Stimulated activated CD4-positive, alpha-beta T cell treated with anti-CD3 and anti-CD28 coated beads, Interleukin-15, amount 100 ng/mL, for 1 hour (primary cell): ENCODE measurements at places on chromosomes 1 and 21.

DNA sequence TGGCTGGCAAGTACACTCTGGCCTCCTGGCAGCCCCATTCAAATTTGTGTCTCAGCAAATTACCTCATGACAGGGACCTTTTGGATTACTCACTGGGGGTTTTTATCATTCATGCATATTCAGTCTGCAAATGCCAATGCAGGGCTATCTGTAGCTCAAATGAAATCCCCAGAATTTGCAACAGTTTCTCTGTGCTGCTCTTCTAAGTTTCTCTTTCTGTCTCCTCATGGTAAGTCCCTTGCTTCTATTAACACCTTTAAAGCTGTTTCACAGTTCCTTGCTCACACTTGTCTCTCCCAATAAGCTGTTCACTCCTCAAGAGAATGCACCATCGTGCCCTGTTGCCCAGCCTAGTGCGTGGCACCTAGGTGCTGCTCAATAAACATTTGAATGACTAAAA lies 3.3 kb upstream of the FAM78B start:
- no peak for DNase-seq

GRCh38 chr1:170067253-170067819 lies 7.2 kb downstream of the KIFAP3 start:
- no peak for DNase-seq

- DNase-seq, result no peak
Measured at GRCh38 chr1:1687846-1688245, 4.7 kb downstream of the SLC35E2B start.

GRCh38 chr1:12618661-12618964 lies 603 bp upstream of the DHRS3 start:
- no peak for DNase-seq

- no peak for DNase-seq
Measured at GRCh38 chr1:231643071-231643934, 16.7 kb downstream of the DISC1 start.

- no peak for DNase-seq
Measured at GRCh38 chr1:119635811-119636390, 12.2 kb downstream of the ZNF697 start.

DNA sequence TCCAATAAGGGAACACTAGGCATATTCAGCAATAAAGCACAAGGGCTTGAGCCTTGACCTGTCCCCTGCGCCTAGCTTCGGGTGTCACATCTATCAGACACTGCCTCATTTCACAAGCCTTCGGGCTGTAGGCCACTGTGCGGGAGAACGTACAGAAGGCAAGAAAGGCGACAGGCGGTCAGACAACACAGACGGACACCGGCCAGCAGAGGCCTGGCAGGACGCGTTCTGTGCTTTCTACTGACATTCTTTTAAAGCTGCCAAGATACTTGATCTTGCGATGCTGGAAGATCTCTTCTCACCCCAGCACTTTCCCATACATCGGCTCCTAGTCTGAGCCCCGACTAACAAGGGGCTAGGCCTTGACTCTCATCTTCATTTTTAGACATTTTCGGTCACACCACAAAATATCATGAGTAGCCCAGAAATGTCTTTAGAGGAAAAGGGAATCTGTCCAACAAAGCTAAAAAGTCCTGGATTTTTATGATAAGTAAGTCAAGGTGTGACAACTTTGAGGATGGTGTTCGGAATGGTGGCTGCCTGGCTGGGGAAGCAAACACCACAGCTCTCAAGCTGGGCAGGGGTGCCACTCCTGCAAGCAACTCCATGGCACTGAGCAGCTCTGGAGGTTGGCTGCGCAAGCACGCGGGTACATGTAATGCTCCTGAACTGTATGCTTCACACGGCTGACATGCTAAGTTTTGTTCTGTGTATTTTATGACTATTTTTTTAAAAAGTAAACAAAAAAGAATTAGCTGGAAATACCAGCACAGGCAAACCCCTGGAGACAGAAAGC lies 18.7 kb downstream of the RIPK4 start:
- DNase-seq, result no peak

- no peak for DNase-seq
Measured at GRCh38 chr1:108016451-108016920, 51.5 kb upstream of the VAV3 start.

GRCh38 chr1:7508052-7508933 lies 262.8 kb upstream of the VAMP3 start:
- DNase-seq, result no peak

DNA sequence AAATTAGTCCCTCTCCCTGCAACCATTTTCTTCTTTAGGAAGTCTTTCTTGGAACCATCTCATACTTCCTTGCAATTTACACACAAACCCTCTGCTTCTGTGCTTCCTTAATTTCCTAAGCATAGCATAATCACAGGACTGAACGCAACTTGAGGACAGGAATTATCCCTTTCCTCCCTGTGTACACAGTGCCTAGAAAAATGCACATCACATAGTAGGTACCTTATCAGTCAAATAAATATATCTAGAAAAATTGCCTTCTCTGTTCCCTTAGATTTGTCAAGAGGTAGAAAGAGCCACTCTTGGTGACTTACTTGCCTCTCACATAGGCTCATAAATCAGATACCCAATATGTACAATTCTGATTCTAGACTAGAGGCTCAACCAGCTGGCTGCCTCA lies 4.9 kb downstream of the ASPM start:
- DNase-seq, result no peak

GRCh38 chr1:3590951-3591865 lies 20.1 kb downstream of the MEGF6 start:
- DNase-seq, result no peak

- no peak for DNase-seq
Measured at GRCh38 chr1:238265866-238266265, 375.1 kb upstream of the ZP4 start.

- DNase-seq, result no peak
Measured at GRCh38 chr21:16455978-16456377, 726.2 kb downstream of the USP25 start.

GRCh38 chr1:47576758-47577115 lies 138.9 kb downstream of the FOXD2 start:
- DNase-seq, result no peak

GRCh38 chr1:91018006-91018405 lies 3.8 kb downstream of the ZNF644 start:
- DNase-seq, result no peak

DNA sequence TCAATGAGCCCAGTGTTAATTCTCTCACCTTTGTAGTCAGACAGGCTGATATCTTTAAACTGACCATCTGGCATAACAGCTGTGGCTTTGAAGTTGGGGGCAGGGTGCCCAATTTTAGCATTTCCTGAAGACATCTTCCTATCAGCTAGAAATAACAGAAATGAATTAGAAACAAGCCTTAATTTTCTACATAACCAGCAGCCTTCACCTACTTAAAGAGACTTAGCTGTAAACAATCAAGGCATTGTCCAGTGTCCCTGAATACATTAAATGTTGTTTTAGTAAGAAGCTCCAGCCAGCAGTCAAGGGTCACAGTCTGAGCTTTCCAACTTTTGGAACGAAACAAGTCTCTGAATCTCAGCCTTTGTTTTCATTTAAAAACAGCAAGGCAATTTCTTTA lies 2.8 kb downstream of the PRDX1 start:
- no peak for DNase-seq

DNA sequence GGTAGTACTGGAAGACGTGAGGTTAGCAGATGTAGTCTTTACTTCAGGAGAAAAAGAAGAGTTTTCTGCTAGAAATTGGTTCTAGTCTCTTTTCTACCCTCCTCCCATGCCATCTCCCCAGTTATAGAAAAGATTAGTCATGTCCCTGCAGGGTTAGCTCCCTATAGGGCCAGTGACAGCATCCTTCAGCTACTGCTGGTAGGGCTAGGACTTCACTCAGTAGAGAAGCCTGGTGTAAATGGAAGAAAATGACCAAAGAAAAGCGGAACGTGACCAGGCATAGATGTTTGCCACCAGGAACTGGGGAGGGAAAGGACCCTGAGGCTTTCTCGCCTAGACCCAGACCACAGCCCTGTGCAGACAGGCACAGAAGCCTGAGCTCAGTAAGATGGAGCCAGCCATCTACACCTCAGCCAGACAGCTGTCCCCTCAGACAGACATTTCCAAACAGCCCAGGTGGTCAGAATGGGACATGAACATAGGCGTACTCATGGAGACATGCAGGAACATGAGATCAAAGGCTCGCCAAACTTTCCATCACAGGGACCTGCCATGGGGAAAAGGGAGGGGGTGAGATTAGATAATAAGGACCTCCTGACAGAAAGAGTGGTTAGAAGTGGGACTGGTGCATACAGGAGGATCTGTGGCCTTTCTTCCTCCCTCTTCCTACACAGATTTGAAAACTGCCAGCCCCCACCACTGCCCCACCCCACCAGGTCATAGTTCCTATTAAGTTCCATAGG lies 23.5 kb upstream of the SLAMF9 start:
- DNase-seq, result no peak

- DNase-seq, result no peak
Measured at GRCh38 chr1:201573923-201574322, 35.0 kb downstream of the NAV1 start.

- no peak for DNase-seq
Measured at GRCh38 chr1:94105957-94106529, 14.9 kb downstream of the ABCA4 start.

- DNase-seq, result no peak
Measured at GRCh38 chr1:204466416-204467405, 27.9 kb downstream of the PIK3C2B start.

GRCh38 chr1:159554696-159555095 lies 18.9 kb upstream of the OR10J5 start:
- DNase-seq, result no peak

GRCh38 chr21:25396135-25396711 lies 211.1 kb downstream of the MRPL39 start:
- peak; percentile 37 for DNase-seq
